ENCODE measurements at places on chromosomes 6 and 20.

DNA sequence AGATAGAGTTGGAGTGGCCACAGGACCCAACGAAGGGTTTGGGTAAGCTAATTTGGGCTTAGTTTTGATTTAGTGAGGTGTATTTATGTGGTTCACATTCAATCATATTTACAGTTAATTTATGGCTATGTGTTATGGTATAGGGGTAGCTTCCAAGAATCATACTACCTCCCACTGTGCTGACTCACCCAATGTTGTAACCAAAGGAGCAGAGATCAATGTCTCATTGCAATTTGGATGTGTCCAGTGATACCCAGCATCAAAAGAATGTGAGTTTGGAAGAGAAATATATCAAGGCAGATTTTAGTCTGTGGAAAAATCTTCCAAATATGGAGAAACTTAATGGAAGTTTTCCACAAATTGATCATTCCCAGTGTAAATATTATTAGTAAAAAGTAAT, 25.3 kb upstream of the SMIM8 start:
- DNase-seq = no peak

GRCh38 chr6:37150314-37150713, 19.6 kb upstream of the PIM1 start:
- DNase-seq = no peak

DNA sequence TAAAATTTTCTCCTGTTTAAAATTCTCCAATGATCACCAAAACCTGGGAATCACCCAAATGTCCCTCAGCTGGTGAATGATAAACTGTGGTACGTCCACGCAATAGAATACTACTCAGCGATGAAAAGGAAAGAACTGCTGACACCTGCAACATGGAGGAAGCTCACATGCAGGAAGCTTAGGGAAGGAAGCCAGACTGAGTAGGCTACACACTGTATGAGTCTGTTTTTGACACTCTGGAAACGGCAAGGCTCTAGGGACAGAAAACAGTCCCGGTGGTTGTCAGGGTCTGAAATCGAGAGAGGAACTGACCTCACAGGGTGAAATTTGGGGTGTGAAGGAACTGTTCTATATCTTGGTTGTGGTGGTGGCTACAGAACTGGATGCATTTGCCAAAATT, 25.2 kb upstream of the TLDC2 start:
- DNase-seq = no peak

DNA sequence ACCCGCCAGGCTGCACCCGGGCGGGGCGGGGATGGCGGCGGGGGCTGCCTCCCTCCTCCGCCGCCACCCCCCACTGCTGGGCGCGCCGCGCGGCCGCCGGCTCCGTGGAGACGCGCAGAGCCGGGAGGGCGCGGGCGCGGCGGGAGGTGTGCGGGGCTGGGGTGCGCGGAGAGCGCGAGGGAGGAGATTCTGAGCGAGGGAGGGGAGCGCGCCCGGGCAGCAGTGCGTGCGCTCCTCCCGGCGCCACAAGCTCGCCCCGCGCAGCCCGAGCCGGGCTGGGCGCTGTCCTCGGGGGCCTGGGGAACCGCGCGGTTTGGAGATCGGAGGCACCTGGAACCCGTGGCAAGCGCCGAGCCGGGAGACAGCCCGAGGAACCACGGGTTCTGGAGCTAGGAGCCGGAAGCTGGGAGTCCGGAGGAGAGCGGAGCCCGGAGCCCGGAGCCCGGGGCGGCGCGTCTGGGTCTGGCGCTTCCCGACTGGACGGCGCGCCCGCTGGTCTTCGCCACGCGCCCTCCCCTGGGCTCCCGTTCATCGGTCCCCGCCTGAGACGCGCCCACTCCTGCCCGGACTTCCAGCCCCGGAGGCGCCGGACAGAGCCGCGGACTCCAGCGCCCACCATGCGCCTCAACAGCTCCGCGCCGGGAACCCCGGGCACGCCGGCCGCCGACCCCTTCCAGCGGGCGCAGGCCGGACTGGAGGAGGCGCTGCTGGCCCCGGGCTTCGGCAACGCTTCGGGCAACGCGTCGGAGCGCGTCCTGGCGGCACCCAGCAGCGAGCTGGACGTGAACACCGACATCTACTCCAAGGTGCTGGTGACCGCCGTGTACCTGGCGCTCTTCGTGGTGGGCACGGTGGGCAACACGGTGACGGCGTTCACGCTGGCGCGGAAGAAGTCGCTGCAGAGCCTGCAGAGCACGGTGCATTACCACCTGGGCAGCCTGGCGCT, at the start of gene NTSR1:
TSS of gene NTSR1 (plus strand) at position 246 of the 946 bp plus-strand sequence. CDS start at position 618, 372 bp downstream.
- DNase-seq = no peak

- DNase-seq = no peak
Observed at GRCh38 chr6:81969814-81970213, 217.3 kb upstream of the TENT5A start.

- DNase-seq = no peak
Observed at GRCh38 chr6:129818251-129818650, 42.9 kb downstream of the TMEM244 start.

DNA sequence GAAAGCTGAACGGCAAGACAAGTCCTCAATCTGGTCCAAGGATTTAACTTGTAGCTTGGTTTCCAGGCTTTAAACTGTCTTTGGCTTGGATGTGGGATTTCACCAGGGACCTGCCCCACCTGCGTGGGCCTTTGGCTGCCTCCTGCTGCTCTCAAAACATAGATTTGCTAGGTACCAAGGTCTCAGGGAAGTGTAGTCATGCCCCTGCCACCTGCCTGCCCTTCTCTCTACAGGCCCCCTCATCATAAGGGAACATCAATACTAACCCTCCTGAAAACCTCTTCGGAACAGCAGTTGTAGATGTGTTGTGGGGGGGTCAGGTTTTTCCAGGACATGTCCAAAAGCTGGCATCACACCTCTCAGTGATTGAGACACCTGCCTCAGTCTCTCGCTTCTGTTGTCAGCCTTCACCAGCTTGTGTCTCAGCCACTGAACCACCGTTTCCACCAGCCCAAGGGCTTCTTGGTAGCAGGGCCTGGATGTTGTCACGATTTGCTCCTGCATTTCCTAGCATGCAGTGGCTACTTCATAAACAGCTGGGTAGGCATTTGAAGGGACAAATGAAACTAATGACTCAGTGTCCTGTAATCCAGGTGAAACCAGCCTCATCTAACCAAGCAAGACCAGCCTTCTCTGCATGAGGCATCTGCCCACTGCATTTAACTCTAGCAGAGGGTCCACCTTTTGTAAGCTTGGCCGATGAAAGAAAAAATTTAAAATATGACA, 141.6 kb upstream of the THBS2 start:
- no peak for DNase-seq

DNA sequence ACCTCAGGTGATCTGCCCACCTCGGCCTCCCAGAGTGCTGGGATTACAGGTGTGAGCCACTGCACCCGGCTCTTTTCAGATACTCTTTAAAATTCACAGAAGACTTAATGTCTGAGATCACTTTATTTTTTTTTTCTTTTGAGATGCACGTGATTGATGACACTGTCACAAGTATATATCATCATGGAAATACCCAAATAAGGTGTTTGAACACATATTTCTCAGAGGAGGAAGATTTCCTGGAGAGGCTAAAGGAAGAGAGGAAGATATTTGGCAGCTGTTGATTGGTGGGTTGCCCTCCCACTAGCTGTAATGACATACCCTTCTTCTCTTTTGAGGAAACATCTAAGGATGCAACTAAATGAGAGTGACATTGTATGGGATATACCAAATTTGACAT, 225.9 kb upstream of the CITED2 start:
- DNase-seq = no peak

DNA sequence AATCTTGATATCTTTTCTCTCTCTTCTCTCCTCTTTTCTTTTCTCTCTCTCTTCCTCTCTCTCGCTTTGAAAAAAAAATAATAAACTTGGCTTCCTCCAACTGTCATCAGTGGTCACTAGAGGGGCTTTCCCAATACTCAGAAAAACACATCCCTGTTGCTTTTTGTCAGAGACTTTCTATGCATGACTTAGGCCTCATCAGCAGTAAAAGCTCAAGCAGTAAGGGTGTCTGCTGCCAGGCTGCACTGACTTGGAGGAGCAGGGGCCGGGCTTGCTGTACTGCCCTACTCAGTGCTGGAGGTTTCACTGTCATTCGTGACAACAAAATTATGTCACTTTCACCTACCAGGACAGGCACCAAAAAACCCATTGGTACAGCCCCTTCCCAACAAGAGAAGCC, 272.0 kb downstream of the ADGB start:
- DNase-seq = no peak

GRCh38 chr6:106223300-106223930, 102.1 kb downstream of the ATG5 start:
- peak; percentile 61 for DNase-seq

DNA sequence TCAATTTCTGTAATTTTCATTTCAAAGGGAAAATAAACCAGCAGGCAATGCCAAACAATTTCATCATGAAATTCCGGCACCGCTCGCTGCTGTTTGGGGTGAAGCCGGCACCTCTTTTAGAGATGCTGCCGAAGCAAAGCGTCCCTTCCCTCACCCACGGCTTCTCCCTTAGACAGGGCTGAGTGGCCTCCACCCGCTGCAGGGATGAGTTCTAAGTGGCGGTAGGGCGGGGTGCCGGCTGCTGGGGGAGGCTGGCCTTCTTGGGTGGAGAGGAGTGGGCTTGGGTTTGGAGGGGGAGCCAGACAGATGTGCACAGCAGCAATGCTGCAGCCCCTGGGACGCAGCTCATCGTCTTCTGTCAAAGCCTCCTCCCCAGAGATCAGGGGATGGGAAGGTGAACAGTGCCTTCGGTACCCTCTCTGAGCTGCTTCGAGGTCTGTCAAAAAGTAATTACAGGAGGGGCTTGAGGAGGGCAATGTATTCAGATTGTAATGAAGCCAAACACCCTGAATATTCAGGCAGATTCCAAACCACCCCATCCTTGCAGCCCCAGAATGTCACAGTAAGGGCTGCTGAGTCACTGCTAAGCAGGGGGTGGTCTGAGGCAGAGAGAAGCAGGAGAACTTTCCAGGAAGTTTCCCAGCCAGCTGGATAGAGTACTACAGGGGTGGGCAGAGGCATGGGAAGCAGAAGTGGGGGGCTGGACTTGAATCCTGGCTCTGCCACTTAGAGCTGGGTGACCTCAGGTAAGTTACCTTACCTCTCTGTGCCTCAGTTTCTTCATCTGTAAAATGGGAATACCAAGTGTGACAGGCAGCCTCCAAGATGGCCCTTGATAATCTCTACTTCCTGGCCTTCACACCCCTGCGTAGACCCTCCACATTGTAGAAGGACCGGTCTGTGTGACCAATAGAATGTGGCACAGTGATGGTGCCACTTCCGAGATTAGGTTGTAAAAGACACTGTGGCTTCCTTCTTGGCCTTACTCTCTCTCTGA, 96.6 kb downstream of the SULF2 start:
- no peak for DNase-seq

DNA sequence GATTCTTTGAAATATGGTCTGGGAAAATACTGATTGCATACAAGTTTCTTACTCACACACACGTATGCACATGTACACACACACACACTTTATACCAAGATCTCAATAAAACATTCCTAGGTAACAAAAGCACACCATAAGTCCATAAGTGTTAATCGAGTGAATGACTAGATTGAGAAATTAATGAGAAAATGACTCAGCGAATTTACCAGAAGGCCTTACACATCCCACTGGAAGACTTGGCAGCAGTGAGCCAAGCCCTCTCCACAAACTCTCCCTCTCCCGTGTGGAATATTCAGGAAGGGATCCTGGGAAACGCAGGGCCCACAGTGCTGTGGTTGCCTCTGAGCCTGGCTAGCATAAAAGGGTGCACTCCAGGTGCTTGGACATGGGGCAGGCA, 227.2 kb downstream of the LY86 start:
- no peak for DNase-seq

GRCh38 chr6:149293244-149293643, 24.3 kb upstream of the TAB2 start:
- no peak for DNase-seq

DNA sequence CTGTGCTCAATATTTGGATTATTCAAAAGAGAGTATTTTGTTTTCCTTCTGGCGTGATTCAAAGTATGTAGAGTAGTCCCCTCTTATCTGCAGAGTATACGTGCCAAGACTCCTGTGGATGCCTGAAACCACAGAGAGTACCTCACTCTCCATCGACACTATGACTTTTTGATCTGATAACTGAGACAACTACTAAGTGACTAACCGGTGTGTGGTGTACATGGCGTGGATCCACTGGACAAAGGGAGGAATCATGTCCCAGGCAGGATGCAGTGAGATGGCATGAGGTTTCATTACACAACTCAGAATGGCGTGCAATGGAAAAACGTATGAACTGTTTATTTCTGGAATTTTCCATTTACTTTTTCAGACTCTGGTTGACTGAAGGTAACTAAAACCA, 112.2 kb upstream of the PDE7B start:
- no peak for DNase-seq

DNA sequence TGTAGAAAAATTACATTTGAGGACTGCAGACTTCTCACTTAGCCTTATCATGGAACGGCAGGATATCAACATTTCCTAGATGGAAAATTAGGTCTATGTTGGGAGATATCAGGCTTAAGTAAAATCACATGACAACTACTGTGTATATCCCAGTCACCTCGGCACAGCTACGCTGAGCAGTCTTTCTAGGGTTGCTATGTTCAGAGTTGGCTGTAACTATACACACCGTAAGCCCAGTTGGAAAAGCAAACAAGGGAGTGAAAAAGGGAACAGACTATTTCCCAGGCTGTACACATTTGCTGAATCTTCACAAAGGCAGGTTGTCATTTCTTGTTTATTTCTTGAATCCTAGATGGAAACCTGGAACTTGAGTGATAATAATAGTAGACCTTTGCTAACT, 80.7 kb upstream of the PTPRK start:
- DNase-seq = no peak

- no peak for DNase-seq
Observed at GRCh38 chr6:32187009-32187709, 2.8 kb downstream of the PBX2 start.

- DNase-seq = no peak
Observed at GRCh38 chr6:39681674-39682121, 43.5 kb downstream of the KIF6 start.

DNA sequence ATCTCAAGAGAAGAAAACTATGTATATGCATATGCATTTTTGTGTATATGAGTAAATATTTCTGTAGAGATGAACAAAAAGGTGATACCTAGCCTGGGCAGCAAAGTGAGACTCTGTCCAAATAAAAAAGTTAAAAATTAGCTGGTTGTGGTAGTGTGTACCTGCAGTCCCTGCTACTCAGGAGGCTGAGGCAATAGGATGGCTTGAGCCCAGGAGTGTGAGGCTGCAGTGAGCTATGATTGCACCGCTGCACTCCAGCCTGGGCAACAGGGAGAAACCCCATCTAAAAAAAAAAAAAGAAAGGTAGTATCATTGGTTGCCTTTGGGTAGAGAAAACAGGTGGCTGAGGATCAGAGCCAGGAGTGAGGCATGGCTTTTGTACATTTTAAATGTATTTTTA, 50.9 kb downstream of the KLHL31 start:
- DNase-seq = no peak
